ENCODE measurements at places on chromosomes 6 and 20.

DNA sequence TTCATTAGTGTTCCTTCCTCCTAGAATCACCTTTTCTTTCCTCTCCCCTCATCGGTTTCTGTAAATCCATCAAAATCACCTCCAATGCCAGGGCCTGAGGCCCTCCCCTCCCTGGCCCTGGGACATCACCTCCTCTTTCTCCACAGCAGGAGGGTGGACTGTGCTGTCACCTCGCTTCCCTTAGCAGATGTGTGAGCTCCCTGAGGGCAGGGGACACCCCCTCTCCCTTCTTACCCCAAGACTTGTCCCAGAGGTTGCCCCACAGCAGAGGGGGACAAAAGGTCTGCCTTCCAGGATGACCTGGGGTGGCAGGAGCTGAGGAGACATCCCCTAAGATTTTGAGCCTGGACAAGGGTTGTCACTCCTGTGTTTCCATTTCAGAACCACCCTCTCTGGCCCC, 5.9 kb downstream of the ULBP1 start:
- DNase-seq, result no peak

- DNase-seq, result no peak
These were observed 3.8 kb downstream of the NCOA7 start for GRCh38 chr6:125794342-125795137.

DNA sequence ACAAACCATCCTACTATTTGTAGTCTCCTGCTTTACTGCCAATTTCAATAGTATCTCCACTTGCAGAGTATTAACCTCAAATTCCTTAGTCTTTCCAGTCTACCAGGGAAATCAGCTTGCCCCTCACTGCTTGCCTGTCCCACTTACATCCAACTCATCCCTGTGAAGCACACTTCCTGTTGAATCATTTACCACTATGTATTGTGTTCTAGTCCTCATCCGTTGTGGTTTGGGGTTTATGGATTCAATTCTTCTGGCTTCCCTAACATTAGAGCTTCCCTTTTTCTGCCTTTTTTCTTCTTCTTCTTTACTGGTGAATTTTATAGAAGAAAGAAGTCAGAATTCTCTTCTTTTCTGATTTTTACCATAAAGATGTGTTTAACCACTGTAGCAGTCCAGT, 5.1 kb upstream of the TXLNB start:
- no peak for DNase-seq

DNA sequence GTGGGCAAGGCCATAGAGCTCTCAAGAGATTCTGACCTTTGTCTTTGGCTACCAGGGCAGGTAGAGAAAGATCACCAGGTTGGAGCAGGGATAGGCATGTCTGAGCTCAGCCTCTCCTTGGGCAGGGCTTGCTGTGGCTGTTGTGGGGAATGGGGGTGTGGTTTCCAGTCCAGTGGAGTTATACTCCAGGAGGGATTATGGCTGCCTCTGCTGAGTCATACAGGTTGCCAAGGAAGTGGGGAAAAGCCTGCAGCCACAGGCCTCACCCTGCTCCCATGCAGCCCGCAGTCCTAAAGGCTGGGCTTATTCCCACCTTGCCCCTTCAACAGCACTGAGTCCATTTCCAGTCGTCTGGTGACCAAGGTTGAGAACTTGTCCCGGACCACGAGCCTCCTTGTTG, 21.9 kb downstream of the MEP1A start:
- no peak for DNase-seq

DNA sequence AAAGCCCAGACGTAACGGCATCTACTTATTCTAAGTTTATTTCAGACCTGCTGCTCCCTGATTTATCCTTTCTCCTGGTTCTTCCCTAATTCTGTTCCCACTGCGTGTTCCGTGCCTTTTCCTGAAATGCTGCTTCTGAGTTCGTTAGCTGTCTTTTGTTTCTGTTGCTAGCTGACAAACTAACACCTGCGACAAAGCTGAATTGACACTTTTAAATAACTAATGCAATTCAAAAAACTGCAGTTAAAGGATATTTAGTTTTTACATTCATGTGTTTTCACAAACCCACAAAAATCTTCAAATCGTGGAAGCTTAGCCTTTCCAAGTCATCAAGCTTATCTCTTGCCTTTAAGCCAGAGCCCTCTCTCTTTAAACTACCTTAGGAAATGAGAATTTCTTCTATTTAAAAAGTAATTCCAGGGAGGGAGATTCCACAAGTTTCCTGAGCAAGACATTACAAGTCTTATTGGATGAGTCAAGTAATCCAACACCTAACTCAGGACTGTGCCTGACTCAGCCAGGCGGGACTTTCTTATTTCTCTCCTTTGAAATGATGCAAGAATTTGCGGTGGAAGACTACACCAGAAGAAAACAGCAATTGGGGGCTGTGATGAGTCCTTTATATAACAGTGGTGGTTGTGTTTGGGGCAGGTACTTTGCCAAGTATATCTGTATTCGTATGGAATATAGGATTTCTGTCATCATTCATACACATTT, 6.3 kb downstream of the ADTRP start:
- DNase-seq, result no peak

DNA sequence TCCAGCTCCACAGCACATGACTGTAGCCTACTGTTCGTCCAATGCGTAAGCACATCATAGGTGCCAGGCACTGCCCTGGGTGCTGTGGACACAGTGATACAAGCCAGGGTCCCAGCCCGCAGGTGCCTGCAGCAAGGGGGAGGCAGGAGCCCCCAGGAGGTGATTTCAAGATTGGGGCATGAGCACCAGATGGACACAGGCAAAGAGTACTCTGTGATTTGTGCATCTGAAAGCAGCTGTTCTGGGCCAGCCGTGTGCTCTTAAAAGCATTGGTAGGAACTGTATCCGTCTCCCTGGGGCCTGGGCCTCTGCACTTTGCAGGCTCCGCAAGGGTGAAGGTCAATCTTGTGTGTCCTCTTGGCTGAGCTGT, 149.8 kb downstream of the SYCP2 start:
- no peak for DNase-seq
